ENCODE measurements at places on chromosomes 4 and X. TPM values are rescaled to one million over a fixed set of nuclear protein-coding genes. Genes with fewer than 3 reads are reported as not detected.

DNA sequence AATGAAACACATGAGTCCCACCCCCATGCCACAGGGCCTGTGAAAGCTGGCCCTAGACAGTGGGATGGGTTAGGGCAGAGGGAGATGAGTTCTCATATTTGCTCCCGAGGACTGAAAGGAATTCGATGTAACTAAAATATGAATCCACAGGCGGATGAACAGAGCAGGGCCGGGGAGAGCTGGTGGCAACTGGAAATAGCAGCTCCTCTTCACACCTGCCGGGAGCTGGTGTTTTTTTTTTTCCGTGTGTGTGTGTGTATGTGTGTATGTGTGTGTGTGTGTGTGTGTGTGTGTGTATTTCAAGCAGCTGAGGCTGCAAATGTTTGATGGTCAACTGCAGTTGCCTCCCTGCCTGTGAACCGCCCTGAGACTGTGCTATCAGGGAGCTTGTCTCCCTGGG, 115.1 kb upstream of the PSAPL1 start:
- no peak for DNase-seq

GRCh38 chr4:107468812-107469211, 251.2 kb downstream of the PAPSS1 start:
- DNase-seq: no peak

MAGEA2B gene
- not detected for polyA plus RNA-seq

PRRG3 gene
- 30.0 TPM for polyA plus RNA-seq

MTNR1A gene
- not detected for polyA plus RNA-seq

TMPRSS11F gene
- not detected for polyA plus RNA-seq

Data from muscle of back (tissue), 13 donors.